ENCODE measurements at places on chromosomes 5 and 9.

DNA sequence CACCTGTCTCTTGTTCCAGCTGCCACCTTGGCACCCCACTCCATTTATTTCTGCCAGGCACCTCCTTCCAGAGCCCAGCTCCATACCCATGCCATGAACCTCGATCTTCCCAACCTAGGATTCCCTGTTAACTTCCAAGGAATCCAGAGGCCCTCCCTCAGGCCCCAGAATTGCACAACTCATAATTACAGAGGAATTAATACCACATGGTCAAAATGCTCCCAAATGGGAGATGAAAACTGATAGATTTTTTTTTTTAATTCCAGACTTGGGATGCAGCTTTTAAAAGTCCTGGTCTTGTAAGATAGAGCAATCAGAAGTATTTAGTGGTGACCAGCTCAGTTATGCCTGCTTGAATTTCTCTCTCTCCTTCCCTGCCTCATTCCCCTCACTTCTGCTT, 96.2 kb upstream of the CCDC112 start:
- no peak for DNase-seq

GRCh38 chr5:98880598-98880997, 48.2 kb downstream of the CHD1 start:
- DNase-seq: no peak

- DNase-seq: no peak
Measured at GRCh38 chr5:119465640-119466039, 13.3 kb downstream of the HSD17B4 start.

DNA sequence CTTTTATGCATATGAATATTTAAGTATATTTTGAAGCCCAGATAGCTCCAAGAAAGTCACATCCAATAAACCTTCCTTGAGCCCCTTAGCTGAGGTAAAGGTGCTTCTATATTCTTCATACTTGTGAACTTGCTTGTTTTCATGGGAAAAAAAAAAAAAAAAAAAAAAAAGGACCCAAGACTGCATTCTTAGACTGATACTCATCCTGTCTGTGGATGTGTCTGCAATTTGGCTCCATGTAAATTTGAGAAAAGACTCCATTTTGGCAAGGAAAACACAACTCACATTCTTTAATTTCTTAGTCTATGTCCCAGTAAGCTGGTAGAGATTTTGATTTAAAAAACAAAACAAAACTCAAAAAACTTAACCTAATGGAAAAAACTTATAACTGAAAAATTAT, 238.3 kb downstream of the FBXL17 start:
- no peak for DNase-seq

- DNase-seq: no peak
Measured at GRCh38 chr9:137064027-137064879, 6.1 kb downstream of the SAPCD2 start.

Measured in vagina (tissue), 2 donors.